ENCODE measurements at places on chromosomes 1 and 21.
A peak's percentile ranks its signal among the peaks of the same experiment; 100 is the strongest.

DNA sequence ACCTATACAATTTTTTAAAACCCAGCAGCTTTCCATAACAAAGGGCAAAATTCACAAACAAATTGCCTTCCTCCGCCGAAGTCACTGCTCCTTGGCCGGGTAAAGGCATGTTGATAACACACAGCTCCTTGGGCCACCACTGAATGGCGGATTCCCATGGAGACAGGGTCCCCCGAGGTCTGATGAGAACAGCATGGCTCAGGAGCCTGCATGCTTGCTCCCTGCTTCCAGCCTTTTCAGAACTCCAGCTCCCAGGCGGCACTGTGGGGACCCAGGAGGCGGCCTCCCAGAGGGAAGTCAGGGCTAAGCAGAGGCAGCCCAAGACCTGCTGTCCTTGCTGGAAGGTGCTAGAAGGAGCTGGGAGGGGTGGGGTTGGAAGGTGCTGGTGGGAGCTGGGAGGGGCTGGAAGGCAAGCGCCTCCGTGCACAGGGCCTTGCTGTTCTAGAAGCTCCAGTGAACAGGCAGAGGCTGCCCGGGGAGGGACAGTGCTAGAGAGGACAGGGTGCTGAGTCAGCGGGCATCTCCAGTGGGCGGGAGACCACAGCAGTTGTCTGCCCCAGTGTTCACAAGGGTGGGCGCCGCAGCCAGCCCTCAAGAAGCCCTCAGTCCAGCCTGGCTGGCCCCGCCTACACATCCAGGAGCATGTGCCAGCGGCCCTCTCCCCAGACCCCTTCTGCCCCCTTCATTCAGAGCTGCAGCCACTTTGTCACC lies 35.1 kb downstream of the PRDM16 start:
- DNase-seq, result no peak

- no peak for DNase-seq
Observed at GRCh38 chr1:198500096-198500495, 40.4 kb downstream of the ATP6V1G3 start.

DNA sequence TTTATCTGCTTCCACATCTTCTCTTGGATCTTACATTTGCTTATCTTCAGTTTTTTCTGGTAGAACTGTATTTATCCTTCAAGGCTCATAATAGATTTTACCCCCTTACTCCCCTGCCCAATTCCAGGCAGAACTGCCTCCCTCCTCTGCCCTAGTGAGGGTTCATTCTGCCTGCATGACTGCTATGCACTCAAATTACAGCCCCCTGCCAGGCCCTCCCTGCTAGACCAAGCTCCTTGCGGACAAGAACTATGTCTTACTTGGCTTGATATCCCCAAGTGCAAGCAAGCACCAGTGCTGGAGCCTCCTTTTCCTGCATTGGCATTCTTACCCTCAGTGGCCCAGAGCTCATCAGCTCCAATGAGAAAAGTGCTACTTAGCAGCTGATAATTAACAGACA lies 18.1 kb downstream of the MAPKAPK2 start:
- DNase-seq, result no peak

- no peak for DNase-seq
Observed at GRCh38 chr1:66292305-66292704, 241.6 kb upstream of the SGIP1 start.

DNA sequence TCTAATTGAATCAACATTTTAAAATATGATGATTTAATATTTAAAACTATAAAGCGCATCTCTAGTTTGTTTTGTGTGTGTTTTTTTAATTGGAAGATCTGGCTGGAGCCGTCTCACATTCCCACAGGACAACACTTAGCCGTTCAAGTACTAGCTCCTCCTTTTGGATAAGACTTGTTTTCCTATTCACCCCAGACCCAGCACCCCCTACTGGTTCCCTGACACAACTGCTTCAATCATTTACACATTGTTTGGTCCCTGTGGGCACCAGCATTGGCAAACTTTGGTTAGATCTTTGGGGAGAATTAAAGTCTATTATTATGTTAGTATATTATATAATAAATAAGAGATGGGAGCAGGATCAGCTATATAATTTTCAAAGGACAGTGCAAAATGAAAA lies 34.5 kb downstream of the TYW3 start:
- DNase-seq, result no peak

- DNase-seq, result no peak
Observed at GRCh38 chr1:215529111-215529510, 38.0 kb upstream of the KCTD3 start.

GRCh38 chr1:238485912-238486209 lies 595.1 kb upstream of the ZP4 start:
- no peak for DNase-seq

DNA sequence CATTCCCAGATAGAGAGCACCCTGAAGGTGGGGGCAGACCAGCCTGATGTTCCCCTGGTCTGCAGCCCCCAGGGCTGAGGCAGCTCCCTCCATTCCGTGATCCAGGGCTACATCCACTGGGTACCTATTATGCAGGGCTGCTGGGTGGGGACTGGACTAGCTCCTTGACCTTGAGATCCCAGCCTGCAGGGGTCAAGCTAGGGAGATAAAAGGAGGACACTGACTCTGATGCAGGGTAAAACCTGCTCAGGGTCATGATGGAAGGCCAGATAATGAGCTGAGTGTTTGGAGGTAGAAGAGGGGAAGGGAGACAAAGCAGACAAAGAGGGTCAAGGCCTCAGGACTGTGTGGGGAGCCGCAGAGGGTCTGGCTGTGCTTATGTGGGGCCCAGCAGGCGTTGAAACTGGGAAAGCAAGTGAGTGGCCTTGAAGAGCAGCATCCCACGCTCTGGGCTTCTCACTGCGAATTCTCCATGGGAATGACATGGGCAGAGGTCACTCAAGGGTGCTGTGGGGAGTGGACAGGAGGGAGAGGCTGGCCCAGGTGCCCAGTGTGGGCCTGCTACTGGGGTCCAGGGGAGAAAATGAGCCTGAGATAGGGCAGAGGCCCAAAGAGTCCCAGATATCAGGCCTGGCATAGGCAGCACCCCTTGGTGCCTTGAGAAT lies 9.7 kb downstream of the FOXO6 start:
- DNase-seq, result no peak

- DNase-seq, result peak; percentile 28
Observed at GRCh38 chr1:3650248-3651025, 534 bp upstream of the WRAP73 start.

DNA sequence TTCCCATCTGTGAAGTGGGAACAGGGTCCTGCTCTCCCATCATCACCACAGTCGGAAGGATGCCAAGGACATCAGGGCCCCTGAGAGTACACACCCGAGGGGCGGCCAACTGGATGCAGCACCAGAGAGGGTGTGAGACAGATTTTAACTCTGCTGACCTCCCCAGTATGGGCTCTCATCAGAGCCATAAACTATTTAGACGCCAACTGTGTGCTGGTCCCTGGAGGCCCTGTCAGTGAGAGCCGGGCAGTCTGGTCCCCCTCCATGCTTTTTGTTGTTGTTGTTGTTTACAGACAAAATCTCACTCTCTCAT lies 1.7 kb downstream of the FGR start:
- DNase-seq, result no peak

GRCh38 chr1:10714337-10715114 lies 81.9 kb downstream of the CASZ1 start:
- no peak for DNase-seq

DNA sequence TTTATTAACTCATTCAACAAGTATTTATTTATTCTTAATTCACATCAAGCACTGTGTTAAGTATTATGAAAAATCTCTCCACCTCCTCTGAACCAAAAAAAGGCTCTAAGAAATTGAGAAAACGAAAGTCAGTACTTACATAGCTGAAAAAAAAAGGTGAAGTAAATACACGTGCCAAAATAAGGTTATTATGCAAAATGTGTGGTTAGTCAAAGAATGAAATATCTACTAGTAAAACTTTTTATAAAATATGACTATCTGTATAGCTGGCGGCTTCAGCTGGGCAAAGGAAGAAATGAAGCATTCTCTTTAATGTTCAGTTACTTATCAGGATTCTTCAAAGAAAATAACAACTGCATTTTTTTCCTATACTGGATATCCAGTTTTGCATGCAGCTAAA lies 35.5 kb upstream of the ASPM start:
- DNase-seq, result no peak

GRCh38 chr1:169371404-169371803 lies 3.4 kb downstream of the BLZF1 start:
- no peak for DNase-seq

- no peak for DNase-seq
Observed at GRCh38 chr1:107871687-107872395, 93.1 kb downstream of the VAV3 start.

GRCh38 chr1:110495926-110496600 lies 22.9 kb downstream of the KCNA10 start:
- peak; percentile 84 for DNase-seq

GRCh38 chr1:55012661-55013060 lies 13.9 kb downstream of the BSND start:
- no peak for DNase-seq

DNA sequence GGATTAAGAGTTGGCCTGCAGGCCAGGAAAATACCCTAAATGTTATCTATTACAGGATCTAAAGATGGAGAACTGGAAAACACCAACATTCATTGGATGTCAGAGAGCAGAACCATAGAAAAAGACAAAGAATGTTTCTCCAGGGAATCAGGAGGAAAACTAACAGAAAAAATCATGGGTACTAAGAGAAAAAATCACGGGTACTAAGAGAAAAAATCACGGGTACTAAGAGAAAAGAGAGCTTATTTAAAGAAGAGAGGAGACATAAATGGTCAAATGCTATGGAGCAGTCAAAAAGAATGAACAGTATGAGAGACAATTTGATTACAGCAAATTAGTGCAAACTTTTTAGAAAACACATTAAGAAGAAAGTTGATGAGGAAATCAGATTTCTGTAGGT lies 73.8 kb upstream of the SERBP1 start:
- no peak for DNase-seq

DNA sequence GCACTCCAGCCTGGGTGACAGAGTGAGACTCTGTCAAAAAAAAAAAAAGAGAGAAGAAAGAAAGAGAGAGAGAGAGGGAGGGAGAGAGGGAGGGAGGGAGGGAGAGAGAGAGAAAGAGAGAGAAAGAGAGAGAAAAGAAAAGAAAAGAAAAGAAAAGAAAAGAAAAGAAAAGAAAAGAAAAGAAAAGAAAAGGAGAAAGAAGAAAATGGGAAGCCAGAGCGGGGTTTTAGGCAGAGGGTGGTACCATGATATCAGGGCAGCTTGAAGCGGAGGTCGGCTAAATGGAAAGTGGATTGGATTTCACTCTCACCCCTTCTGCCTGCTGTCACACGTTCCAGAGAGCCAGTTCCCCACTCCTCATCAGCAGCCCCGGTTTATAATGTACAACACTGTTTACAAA lies 1.9 kb downstream of the TMCO4 start:
- DNase-seq, result no peak

GRCh38 chr1:240803151-240803550 lies 191.2 kb upstream of the GREM2 start:
- no peak for DNase-seq

DNA sequence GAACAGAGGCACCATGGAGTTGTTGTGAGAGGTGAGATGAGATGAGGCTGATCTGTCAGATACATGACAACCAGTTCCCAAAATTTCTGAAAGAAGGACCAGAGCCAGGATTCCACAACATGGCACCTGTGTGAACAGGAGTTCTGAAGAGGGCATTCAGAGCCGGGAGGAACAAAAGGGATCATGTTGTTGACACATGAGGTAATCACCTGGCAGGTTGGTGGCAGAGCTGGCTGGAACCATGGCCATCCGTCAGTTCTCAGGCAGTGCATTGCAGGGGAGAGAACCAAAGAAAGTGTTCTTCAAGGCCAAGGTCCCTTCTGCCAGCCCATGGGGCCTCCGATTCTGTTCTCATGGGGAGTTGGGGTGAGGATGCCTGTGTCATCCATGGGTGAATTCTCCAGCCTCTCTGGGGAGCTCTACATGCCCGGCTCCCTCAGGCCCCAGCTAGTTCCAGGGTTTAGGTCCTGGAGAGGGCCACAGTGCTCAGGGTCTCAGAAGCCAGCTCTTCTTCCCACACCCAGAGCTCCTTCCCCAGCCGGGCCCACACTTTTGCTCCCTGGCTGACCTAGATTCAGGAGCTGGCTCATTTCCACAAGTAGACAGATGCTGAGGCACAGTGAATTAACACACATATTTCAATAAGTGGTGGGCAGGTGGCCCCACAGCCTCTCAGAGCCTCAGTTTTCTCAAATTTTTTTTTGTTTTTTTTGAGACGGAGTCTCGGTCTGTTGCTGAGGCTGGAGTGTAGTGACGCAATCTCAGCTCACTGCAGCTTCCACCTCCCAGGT lies 49.1 kb upstream of the CTPS1 start:
- no peak for DNase-seq

- DNase-seq, result peak; percentile 24
Observed at GRCh38 chr1:114033216-114033706, 54.0 kb downstream of the OLFML3 start.

DNA sequence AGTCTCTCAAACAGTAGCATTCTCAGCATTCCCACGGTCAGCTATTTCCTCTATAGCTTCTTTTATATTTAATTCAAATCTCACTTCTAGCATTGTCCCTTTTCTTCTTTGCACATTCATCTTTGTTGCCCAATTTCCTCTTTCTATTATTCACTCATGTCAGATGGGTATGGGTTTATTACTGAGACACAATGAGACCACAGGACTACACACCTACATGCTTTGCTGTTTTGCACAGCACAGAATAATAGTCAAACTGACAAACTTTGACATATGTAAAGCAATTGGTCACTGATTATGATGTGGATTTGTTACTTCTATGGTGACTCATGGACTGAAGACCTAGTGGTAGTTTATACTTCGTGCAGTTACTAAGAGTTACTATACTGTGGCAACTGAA lies 5.8 kb upstream of the CD1C start:
- no peak for DNase-seq

DNA sequence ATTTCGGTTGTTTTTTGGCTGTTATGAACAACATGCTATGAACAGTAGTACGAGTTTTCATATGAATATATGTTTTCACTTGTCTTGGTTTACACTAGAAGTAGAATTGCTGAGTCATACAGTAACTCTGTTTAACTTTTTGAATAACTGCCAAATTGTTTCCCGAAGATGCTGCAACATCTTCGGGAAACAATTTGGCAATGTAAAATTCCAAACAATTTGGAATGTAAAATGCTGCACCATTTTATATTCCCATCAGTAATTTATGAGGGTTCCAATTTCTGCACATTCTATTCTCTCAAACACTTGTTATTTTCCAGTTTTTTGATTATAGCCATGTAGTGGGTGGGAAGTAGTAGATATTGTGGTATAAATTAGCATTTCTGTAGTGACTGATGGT lies 11.6 kb downstream of the PCBP3 start:
- no peak for DNase-seq

- no peak for DNase-seq
Observed at GRCh38 chr21:45909238-45909988, 72.2 kb upstream of the COL6A1 start.

Measured in activated T-cell treated with anti-CD3 and anti-CD28 coated beads, Interleukin-2, amount 50 U/mL, for 48 hours (primary cell).